IMR-90 (cell line): ENCODE measurements at places on chromosomes 7 and 10. TPM values are rescaled to one million over a fixed set of nuclear protein-coding genes. Genes with fewer than 3 reads are reported as not detected.
A peak's percentile ranks its signal among the peaks of the same experiment; 100 is the strongest.

DNA sequence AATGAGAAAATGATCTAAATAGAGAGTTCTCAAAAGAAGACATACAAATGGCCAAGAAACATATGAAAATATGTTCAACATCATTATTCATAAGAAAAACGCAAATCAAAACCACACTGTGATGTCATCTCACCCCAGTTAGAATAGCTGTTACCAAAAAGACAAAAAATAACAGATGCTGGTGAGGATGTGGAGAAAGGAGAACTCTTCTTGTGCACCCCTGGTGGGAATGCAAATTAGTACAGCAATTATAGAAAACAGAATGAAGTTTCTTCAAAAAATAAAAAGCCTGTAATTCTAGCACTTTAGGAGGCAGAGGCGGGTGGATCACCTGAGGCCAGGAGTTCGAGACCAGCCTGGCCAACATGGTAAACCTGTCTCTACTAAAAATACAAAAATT is 199.3 kb downstream of the PARD3 start:
- peak; percentile 30 for DNase-seq

DNA sequence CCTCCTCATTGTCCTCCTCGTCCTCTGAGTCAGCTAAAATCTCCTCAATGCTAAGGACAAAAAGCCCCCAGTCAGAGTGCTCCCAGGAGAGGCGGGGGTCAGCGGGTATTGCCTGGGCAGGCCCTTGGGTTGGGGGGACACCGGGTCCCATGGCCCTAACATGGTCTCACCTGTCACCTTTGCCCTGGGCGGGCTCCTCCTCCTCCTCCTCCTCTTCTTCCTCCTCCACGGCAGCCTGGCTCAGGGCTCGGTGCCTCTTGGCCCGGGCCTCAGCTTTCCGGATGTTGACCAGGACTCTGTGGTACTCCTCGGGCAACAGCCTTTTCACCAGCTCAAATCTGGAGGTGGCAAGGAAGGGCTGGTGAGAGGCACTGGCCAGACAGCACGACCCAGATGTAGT is 32.0 kb upstream of the FRAT2 start:
- DNase-seq = no peak

- DNase-seq = no peak
These were observed 72.9 kb downstream of the ATE1 start for GRCh38 chr10:121854809-121855445.

DNA sequence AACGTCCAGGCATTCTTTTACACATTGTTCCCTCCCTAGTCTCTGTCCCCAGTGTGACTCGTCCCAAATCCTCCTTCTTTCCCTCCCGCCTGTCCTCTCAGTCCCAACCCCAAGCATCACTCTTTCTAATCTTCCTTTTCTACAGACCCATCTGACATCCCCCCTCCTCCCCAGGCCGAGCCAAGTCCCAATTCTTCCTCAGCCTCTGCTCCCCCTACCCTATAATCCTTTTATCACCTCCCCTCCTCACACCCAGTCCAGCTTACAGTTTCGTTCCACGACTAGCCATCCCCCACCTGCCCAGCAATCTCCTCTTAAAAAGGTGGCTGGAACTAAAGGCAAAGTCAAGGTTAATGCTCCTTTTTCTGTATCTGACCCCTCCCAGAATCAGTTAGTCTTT is 95.1 kb downstream of the MACC1 start:
- no peak for DNase-seq

- no peak for DNase-seq
These were observed 61.8 kb upstream of the CAPZA2 start for GRCh38 chr7:116800594-116800993.

DNA sequence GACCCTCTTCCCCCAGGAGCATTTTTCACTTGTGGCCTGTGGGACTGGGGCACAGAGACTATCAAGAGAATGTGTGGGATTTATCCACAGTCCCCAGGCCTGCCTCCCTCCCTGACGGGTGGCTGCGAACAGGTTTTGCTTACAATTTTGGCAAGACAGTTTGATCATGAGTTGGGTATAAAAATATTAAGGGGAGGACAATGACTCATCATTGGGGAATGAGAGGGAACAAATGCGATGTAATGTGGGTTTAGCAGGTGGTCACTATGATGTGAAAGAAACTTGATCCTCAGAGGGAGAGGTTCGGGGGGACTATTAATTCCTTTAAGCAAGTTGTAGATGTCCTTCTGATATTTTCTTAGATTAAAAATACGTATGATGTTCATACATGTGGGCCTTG is 52.2 kb downstream of the EMX2 start:
- DNase-seq = no peak

- no peak for DNase-seq
These were observed 15.3 kb downstream of the POT1 start for GRCh38 chr7:124914298-124914697.

DNA sequence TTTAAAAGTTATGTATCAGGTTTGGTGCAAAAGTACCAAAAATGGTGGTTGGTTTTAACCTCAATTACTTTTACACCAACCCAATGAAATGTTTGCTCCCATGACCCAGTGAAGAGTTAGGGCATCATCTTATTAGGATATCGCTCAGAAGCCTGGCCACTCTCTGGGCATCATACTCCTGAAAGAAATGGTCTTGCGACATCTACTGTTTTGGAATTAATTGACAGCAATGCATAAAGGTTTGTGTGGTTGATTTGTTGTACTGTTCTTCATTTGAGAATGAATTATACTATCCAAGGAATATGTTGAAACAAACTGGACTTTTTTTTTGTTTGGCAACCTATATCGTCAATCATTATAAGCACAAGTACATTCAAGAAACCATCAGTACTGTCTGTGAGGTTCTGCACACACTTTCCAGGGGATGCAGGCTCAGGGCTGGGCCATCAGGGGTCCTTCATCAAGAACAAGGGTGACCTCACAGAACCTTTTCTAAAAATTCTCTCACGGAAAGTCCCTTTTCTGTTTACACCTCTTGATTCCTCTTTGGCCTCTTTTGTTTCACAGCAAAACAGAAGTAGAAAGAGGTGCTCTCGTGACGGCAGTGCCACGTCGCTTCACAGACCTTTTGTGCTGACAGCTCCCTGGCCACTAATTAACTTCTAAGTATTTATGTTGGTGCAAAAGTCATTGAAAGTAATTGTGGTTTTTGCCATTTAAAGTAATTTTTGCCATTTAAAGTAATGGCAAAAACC is 117.2 kb upstream of the KLF6 start:
- no peak for DNase-seq

- DNase-seq = peak; percentile 94
These were observed 195.7 kb upstream of the PTN start for GRCh38 chr7:137539111-137539715.

GRCh38 chr10:77844713-77845445 is 81.7 kb downstream of the DLG5 start:
- peak; percentile 83 for DNase-seq

SPAM1 gene
- polyA plus RNA-seq = not detected in 2 replicates

LIPN gene
- polyA plus RNA-seq = not detected in 2 replicates
